Stimulated activated CD8-positive, alpha-beta memory T cell treated with anti-CD3 and anti-CD28 coated beads, Interleukin-4, amount 100 ng/mL, for 24 hours (primary cell): ENCODE measurements at places on chromosomes 2 and 18.

DNA sequence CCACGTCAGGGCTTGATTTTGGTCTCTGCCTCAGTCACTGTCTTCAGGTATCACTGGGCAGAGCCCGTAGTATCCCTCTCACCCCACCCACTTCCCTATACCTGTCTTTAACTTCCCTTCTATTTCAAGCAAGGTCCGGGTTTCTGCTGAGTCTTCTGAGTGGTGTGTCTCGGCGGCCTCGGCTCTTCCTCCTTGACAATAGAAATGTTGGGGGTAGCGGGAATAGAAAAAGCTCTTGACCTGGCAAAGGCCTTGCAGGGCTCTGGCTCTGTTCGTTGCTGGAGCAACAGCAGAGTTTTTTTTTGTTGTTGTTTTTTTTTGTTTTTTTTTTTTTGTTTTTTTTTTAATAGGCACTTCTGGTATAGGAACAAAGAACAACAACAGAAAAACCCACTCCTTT, 16.0 kb upstream of the IGFBP5 start:
- DNase-seq, result no peak

GRCh38 chr18:44594799-44595467, 85.8 kb upstream of the SETBP1 start:
- DNase-seq, result no peak

GRCh38 chr2:168186452-168186851, 60.9 kb downstream of the STK39 start:
- no peak for DNase-seq

GRCh38 chr2:75560768-75561565, at the start of gene EVA1A:
EVA1A (minus strand) TSS chr2:75560939; CDS start chr2:75518140, 42,799 bp downstream.
- no peak for DNase-seq

DNA sequence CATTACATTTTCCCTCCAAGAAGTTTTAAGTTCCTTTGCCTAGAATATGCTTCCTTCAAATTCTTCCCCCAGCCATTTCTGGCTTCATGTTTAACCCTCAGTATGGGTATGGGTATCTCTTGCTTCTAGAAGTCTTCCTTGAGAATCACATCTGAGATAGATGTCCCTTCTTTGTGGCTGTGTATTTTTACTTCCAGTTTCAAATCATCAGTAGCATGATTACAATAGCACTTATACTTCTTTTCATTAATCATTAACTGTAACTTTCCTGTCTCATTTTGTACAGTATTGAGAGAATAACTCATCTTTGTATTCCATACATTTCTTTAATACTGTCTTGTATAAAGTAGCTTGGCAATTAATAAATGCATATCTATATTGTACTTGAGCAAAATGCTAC, 17.3 kb upstream of the PDE1A start:
- no peak for DNase-seq

DNA sequence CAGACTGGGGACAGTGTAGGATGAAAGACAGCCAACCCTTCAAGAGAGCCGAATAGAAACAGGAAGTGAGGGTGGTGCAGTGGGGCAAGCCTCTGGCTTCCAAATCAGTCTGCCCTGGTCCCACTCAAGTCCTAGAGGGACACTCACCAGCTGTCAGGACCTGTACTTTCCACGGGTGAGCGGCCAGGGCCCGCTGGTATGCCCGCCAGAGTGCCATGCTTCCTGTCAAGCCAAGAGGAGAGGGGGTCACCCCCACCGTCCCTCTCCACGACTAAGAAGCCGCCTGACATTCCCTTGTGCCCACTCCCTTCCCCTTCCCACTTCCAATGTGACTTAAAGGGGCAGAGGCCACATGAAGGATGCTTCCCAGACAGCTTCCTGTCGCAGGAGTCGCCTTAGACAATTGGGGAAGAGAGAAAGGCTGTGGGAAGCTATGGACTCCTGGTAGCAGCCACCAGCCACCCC, 564 bp downstream of the MPV17 start:
- no peak for DNase-seq

DNA sequence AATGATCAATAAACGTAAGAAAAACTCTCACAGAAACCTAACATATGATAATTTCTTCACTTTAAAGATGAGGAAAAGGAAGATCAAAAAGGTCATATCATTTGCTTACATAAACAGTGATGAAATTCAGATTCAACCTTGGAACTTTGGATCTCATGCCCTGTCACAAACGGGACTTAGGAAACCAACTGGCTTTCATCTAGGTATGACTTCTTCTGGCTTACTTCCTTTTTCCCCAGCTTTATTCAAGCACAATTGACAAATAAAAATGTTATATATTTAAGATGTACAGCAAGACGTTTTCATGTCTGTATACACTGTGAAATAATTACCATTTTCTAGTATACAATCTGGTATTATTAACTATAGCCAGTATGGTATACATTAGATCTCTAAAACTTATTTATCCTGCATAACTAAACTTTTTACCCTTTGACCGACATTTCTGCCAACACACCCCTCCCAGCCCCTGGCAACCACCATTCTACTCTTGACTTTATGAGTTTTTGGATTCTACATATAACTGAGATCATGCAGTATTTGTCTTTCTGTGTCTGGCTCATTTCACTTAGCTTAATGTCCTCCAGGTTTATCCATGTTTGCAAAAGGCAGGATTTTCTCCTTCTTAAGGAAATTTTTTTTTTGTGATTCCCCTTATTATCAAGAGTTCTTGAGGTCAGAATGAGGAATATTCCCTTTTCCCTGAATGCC, 46.0 kb upstream of the COBLL1 start:
- DNase-seq, result no peak

- DNase-seq, result no peak
Observed at GRCh38 chr2:237737196-237737865, 61.2 kb upstream of the RBM44 start.

DNA sequence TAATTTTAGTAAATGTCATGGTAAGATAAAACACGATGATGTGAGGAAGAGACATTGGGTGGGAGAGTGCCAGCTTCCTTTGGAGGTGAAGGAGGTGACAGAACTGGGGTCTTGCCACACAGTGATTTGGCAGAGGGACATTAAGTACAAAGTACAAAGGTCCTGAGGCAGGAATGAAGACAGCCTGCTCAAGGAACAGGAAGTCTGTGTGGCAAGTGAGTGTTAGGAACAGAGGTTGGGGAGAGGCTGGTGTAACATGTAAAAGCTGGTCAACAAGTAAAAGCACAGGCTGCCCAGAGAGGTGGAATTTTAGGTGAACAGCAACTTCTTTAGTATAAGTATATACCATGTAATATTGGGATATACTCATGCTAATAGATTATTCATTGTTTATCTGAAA, 73.1 kb downstream of the INPP5D start:
- no peak for DNase-seq

DNA sequence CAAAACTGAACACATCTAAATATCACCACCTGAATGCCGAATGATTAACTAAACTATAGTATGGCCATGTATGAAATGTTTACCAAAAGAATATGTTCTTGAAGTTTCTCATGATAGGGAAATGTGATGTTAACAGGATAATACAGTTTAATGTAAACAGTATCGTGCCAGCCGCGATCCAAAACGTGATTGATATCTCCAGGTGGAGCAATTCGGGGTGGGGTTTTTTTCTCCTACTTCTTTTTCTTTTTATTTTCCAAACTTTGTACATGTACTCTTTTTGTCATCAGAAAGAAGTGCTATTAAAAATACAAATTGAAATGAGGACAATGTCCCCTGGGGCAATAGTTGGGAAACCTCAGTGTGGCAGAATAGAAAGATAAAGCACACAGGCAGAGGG, 4.0 kb upstream of the BIN1 start:
- DNase-seq, result no peak

DNA sequence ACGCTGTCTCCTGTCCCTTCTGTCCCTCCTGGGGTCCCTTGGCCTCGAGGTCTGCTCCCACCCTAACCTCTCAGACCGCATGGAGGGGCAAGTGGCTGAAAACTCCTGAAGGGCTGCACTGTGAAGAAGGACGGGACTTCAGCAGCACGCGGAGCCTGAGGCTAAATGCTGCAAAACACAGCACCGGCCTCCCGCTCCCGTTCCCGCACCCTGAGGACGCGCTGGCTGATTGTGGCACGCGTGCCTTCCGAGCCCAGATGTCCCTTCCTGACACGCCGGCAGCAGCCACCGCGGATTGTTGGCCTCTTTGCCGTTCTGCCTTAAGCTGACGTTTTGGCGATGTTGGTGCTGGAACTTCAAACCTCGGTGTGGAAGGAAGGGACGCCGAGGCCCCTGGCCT, 125.9 kb upstream of the CTDP1 start:
- DNase-seq, result no peak

DNA sequence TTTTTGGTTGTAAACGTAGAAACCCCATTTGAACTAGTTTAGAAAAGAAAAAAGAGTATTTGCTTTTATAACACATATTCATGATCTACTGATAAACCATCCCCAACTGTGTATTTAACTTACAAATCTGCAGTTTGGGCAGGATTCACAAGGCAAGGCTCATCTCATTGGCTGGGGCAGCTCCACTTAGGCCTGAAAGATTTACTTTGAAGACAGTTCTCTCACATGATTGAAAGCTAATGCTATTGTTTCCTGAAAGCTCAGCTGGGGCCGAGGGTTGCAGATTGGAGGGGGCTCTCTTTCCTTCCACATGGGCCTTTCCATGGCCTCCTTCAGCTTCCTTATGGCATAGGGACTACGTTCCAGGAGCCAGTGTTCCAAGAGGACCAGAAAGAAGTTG, 47.4 kb downstream of the ARHGAP15 start:
- no peak for DNase-seq

- no peak for DNase-seq
Observed at GRCh38 chr2:40367652-40368051, 84.2 kb downstream of the SLC8A1 start.

- no peak for DNase-seq
Observed at GRCh38 chr2:222108497-222108896, 190.3 kb downstream of the PAX3 start.

- no peak for DNase-seq
Observed at GRCh38 chr2:134276381-134277172, 22.7 kb downstream of the MGAT5 start.
